ENCODE measurements at places on chromosomes 2 and 18. TPM values are rescaled to one million over a fixed set of nuclear protein-coding genes. Genes with fewer than 3 reads are reported as not detected.

DNA sequence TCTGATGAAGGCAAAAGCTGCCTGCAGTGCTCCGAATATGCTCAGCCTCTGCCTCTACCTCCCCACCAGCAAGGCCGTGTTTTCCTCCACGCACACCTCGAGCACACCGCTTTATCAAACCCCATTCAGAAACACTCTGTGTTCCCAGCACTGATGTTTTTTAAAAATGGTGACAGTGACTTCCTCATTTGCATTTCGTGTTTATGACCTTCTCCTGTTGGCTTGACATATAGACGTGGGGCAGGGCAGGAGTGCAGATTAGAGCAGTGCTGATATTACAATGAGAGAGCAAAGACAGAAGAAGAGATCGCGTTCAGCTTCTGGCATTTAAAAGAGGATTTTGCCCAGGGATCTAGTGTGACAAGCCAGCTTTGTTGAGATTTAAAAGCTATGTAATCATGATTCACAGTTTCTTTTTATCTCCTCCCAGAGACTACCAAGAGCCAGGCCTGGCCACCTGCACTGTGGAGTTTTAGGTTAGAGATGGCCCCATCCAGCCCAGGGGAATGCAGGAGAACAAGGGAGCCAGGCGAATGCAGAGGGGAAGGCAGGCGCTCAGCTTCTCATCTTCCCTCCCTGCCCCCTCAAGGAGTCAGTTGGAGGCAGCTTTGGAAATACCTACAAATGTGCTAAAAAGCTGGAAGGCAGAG is 61.5 kb upstream of the NEDD4L start:
- H3K27me3 ChIP-seq = no peaks in the 10 kb centered on the region
- no peak overlapping the region for H3K27ac ChIP-seq
- no peak for DNase-seq
- H3K4me3 ChIP-seq = no peak overlapping the region
- no peaks in the 10 kb centered on the region for H3K36me3 ChIP-seq

The CNGA3 gene
- 1.1 TPM for total RNA-seq

DNA sequence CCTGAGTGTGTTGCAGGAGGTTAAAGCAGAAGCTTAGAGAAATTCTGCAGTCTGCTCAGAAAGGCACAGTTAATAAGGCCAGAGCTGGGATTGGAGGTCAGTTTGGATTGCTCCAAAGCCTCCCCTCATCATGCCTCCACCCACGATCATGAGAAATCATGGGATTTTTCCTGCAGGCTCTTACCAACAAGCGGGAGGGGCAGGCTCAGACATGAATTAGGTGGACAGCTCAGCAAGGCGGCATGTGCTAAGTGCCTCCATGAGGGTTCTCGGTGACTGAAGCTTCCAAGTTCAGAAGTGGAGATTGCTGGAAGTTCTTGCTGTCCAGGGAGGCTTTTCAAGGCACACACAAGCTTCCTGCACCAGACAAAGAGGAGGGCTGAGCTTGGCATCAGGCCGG is 163.8 kb downstream of the SETBP1 start:
- H3K27me3 ChIP-seq = no peaks in the 10 kb centered on the region
- no peak overlapping the region for H3K4me3 ChIP-seq
- no peaks in the 10 kb centered on the region for H3K36me3 ChIP-seq
- H3K27ac ChIP-seq = no peak overlapping the region
- no peak for DNase-seq
- H3K4me1 ChIP-seq = peaks cover 8% of the 10 kb centered on the region

The MEP1B gene
- total RNA-seq = 0.34 TPM

The RAB17 gene
- 13.6 TPM for total RNA-seq

The UGT1A10 gene
- total RNA-seq = not detected

The MBP gene
- 43.5 TPM for total RNA-seq

The INPP5D gene
- 11.4 TPM for total RNA-seq

Measured in prostate gland (tissue), 2 donors.